A673 (cell line): ENCODE measurements at places on chromosomes 4 and X. TPM values are rescaled to one million over a fixed set of nuclear protein-coding genes. Genes with fewer than 3 reads are reported as not detected.

- no peaks in the 10 kb centered on the region for H3K36me3 ChIP-seq
- no peak overlapping the region for H3K27ac ChIP-seq
- no peaks in the 10 kb centered on the region for H3K4me1 ChIP-seq
Measured at GRCh38 chrX:67044029-67044653, 405.3 kb upstream of the EDA2R start.

DNA sequence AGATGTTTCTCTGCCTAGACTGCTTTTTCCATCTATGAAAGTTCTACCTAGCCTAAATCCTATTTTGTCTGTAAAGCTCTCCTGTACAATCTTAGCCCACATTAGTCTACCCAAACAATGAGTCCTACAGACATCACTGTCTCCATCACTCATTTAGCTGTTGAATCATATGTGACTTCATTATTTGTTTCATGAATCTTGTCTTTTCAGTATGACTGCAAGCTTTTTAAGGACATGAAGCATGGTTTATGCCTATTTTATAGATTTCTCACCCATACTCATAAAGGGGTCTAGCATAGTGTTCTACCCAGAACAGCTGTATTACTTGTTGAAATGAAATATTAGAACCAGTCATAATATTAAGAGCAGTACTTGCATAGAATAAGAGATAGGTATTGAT is 13.0 kb downstream of the AMMECR1 start:
- no peaks in the 10 kb centered on the region for H3K27me3 ChIP-seq
- H3K4me1 ChIP-seq = peaks cover 2% of the 10 kb centered on the region
- H3K27ac ChIP-seq = no peak overlapping the region
- no peak overlapping the region for H3K4me3 ChIP-seq
- no peak for DNase-seq
- H3K36me3 ChIP-seq = no peaks in the 10 kb centered on the region

DNA sequence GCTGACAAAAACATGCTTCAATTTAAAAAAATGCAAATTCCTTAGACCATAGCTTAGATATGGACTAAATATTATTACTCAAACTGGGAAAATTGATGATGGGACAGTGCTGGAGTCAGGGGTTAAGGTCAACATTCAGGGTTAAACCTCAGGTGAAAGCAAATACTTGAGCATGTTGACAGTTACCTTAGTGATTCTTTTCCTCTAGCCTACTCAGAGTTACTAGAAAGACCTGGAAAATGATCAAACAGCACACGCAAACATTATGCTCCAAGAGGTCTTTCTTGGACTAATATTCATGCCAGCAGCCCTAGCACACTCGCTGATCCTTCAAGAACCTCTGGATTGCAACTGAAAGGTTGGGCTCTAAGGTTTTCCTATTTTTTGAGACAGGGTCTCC is 10.8 kb downstream of the IGFBP7 start:
- DNase-seq = no peak
- H3K4me3 ChIP-seq = no peak overlapping the region
- no peaks in the 10 kb centered on the region for H3K27me3 ChIP-seq
- H3K36me3 ChIP-seq = no peaks in the 10 kb centered on the region
- H3K27ac ChIP-seq = no peak overlapping the region

TMPRSS11B gene
- not detected in 2 replicates for total RNA-seq

GPR50 gene
- not detected in 2 replicates for total RNA-seq

LARP7 gene
- total RNA-seq = 40.6 and 40.8 TPM in 2 replicates

GABRE gene
- total RNA-seq = not detected in 2 replicates
